HL-60 (cell line): ENCODE measurements at places on chromosomes 13 and 19.

GRCh38 chr19:2820112-2820702 is 539 bp downstream of the ZNF554 start:
- no peak for DNase-seq

- DNase-seq: no peak
Observed at GRCh38 chr19:12156223-12157058, at the start of gene ZNF625. TSS of gene ZNF625 (minus strand) at chr19:12156734. CDS start at chr19:12156558, 176 bp downstream.

- DNase-seq: peak; percentile 23
Observed at GRCh38 chr19:44988896-44989556, 12.2 kb upstream of the RELB start.

GRCh38 chr19:14166999-14167575 is 30.7 kb upstream of the ASF1B start:
- DNase-seq: no peak

DNA sequence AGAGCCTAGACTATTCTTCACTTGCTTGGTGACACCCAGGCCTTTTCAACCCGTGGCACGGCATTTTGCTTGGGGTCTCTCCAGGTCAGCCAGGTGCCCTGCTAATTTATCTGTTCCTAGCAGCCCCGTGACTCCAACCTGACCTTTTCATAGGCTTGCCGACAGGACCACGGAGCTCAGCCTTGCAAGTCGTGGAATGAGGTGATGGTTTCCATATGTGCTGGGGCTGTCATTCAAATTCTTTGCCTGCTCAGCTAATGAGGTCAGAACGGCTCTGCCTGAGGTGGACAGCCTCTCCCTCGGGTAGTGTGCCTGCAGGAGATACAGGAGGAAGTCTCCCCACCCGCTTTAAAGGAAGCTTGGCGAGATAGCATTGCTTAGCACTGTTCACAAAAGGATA is 61.0 kb downstream of the SHISA2 start:
- DNase-seq: no peak
